ENCODE measurements at places on chromosomes 2 and 18.

- DNase-seq: no peak
Measured at GRCh38 chr2:15049096-15049993, 416.8 kb downstream of the LRATD1 start.

DNA sequence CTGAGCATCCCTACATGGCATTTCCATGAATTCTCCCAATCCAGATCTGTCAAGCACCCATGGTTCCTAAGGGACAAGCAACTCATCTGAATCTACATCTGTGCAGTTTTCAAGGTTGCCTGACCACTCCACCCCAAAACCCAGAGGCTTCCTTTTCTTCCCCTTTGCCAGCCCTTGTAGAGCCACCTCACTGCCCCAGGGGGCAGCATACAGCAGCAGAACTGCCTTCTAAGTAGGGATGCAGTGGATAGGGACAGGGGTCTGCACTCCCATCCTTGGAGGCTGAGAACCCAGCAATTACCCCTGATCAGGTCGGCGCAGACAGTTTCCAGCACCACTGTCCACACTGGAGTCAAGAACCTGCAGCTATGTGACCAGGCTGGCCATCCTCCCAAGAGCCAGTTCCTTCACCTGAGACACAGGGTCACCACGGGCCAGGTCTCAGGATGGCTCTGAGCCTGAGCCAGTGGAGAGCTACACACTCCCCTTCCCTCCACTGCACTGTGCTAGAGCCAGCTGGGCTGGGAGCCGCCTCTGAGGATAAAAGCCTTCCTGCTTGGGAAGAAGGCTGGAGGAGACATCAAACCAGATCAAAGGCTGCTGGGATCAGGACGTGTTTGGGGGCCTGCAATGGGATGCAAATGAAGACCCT is 283.1 kb downstream of the CELF4 start:
- no peak for DNase-seq

- no peak for DNase-seq
Measured at GRCh38 chr2:170365686-170366085, 187.7 kb downstream of the MYO3B start.

GRCh38 chr2:239725551-239725890 is 299.6 kb downstream of the NDUFA10 start:
- no peak for DNase-seq

DNA sequence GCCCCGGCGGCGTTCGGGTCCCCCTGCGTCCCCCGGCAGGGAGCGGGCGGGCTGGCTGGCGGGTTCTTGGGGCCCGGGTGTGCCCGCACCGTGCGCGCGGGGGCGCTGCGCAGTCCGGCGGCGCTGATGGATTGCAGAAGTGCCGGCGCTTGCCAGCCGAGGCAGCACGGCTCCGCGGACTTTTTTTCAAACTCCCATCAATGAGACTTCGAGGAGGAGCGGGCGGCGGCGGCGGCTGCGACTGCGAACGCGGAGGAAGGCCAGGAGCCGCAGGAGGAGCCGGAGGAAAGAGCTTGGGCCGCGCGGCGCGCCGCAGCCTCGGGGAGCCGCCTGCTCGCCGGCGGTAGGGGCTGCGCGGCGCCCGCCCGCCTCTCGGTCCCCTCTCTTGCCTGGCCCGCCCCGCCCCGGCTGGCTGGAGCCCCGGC is at the start of gene GLI2:
Gene GLI2, plus strand, starts transcription at position 123 of the 425 bp plus-strand sequence. CDS start 61,453 bp downstream, outside the sequence.
- peak; percentile 65 for DNase-seq

- DNase-seq: no peak
Measured at GRCh38 chr2:161096336-161096735, 63.9 kb upstream of the TANK start.

- DNase-seq: no peak
Measured at GRCh38 chr2:19873014-19873413, 28.8 kb downstream of the TTC32 start.

DNA sequence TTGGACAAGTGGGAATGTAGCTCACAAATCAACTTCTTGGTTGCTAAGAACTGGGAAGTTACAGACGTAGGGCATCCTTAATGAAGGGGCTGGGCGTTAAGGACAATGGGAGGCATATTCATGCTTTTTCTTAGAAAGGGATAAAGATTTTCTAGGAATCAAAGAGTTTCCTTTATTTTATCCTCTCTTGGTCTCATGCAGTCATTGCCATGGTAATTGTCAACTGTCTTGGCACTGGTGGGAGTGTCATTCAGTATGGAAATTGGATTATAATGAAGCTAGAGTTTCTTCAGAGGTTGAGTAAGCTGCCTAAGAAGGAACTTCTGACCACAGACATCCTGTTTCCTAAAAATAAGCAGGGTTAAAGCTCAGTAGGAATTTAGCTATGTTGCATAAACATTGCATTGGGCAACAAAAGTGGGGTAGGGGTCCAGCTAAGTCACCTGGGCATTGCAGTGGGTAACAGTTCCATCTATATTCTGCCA is 114.0 kb downstream of the LYPD6B start:
- no peak for DNase-seq

DNA sequence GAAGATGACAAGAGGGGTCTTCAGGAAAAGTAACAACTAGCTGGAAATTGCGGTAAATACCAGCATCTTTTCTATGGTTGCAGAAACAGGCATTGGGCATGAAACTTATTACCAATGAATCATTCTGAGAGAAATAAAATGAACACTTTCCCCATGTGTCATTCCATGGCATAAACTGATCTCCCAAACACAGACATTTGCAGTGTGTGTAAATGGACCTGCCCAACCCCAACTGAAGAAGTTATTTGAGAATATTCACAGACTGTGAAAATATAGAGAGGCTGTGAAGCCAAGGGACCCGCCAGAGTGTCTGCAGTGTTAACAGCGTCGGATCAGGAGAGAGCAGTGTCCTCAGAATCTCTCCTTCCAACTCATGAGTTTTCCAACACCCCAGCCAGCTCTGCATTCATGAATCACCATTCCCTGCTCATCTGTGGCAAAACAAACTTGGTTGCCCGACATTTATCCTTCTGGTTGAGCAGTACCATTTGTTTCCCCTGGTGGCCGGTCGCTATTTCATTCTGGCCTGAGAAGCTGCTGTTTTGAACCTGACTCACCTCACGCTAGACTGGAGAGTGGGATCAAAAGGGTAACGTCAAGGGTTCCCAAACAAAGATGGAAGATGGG is 238.4 kb downstream of the PID1 start:
- no peak for DNase-seq

DNA sequence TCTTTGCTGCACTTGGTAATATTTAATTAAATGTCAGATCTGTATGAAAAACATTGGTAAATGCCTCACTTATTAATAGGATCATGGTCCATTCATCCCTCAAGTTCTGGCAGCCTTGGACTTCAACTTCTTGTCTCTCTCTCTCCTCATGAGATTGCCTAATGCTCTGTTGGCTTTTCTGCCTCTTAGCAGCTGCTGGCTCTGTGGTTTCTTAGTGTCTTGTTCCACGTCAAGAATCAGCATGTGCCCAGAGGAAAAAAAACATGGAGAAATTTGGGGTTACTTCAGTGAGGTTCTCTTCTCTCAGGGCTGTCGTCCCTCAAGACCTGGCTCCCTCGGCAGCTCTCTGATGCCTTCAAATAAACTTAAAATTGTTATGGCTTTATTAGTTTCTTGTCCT is 75.4 kb downstream of the TAF4B start:
- DNase-seq: no peak

GRCh38 chr2:25561136-25561850 is 112.1 kb downstream of the DTNB start:
- no peak for DNase-seq

DNA sequence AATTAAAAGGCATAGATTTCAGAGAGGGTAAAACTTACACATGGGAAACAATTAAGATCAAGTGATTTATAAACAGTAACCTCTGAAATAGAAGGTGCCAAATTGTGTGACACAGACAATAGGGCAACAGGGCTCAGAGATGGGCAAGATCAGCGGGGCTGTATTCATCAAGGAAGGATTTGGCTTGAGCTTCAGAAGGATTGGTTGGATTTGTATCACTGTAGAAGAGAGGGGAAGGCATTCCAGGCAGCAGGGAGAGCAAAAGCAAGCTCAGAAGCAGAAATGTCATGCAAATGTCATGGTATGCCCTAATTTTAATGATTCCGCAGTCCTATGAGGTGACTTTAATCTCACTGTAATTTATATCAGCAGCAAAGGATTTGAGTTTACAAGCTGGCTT is 415.0 kb upstream of the NRP2 start:
- no peak for DNase-seq

DNA sequence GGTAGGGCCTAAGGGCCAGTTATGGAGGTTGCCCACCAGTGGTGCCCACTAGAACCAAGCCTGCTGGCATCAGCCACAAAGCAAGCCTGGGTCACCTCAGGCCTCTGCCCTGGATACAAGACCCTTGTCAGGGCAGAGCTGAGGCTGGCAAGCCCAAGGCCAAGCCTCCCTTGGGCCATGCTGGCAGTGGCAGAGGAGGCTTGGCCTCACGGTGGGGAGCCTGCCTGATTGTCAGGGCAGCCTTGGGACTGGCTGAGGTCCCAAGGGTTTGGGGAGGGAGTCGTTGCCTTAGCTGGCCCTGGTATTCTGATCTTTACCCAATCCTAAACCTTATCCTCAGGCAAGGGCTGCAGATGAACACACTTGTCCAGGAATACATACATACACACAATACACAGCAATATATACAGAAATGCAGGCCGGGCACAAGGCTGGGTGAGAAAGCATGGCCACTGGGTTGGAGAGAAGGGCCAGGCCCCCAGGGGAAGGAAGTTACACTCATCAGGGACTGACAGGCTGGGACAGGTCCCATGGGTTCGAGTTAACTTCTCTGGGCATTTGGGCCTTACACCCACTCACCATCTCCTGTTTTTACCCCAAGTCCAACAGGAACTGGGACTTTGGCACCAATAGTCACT is 21.0 kb downstream of the CCT7 start:
- DNase-seq: no peak

DNA sequence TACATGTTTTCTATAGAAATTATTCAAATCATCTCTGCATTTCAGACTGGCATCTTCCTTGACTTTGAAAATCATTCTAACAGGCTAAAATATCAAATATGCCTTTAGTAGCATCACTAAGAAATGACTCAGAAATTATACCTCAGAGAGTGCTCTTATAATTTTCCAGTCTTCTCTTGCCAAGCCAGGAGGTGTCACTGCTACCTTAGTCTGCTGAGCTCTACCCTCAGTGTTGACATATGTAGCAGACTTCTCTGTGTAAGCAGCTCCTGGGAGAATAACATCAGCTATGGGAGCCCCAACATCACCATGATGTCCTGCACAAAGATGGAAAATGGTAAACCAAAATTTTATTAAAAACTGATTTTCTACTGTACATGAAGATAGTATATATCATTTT is 31.6 kb downstream of the NDUFS1 start:
- DNase-seq: no peak

DNA sequence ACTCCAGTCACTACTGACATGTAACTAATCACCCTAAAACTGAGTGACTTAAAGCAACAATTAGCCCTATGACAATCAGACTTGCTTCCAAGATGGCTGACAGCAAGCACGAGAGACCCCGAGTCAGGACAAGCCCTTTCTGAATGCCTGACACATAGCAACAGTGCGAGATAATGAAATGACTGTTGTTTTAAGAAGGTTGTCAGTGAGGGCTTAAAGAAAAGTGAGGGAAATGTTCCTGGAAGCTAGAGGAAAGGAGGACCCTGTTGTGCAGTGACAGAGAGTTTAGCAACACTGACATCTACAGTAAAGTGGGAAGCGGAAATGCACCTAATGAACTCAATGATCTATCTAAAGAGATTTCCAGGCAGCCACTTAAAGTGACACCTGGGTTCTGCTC is 163.1 kb downstream of the STK39 start:
- no peak for DNase-seq

GRCh38 chr2:36650031-36650829 is 46.3 kb upstream of the VIT start:
- DNase-seq: no peak

GRCh38 chr18:77014538-77014937 is 118.0 kb downstream of the MBP start:
- no peak for DNase-seq

DNA sequence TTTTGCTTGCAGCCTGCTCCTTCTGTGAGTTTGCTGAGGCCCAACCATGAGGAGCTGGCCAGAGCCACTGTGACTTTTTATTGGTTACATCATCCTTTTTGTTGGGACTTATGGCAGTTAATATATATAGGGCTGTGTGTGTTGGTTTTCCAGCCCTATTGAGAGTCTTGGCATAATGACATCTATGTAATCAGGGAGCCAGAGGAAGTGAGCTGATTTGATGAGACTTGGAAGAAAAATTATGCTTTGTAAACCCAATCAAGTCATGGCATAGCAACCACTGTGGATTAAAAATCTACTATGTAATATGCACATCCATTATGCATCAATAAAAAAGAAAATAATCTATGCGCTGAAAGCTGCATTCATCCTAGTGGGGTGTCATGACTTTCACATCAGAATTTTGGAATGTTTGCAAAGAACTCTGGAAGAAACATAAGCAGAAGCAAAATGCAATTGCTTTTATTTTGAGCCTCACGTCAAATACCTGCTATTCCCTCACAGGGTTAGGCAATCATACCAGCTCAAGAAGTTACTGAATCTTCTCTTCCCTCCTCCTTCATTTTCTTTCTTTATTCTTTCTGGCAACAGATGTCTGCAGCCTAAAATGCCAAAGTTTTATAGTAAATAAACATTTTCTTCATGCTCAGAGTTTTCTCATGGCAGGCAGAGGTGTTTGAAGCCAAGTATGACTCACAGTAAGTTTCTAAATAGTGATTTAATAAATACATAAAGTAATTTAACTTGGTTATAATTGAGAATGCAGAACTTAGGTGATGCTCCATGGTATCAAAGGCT is 308.5 kb downstream of the KCNS3 start:
- no peak for DNase-seq

DNA sequence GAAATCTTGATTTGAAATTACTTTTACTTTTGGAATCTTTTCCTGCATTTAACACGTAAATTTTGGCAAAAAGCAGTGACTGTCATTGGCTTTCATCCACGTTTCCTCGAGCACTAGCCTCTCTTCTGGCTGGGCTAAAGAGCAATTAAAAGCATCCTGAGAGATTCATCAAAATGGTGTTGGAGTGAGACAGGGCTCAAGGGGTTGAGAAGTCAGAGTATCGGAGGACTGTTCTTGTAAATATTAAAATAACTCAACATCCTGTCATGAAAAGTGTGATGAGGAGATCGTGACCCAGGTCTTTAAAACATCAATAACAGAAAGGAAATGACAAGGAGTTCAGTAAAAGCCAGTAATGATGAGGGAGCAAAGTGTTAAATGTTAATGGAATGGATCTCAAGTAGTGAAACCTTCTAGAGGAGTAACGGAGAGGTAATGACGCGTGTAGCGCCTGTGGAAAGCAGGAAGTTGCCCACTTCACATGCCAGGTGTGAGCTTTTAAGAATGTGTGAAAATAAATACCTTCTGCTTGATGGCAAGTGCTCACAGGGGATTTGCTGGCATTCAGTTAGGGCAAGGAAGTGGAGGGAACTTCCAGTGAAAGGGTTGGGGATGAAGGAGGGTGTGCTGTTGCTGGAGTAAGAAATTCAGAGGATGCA is 754.4 kb downstream of the ADCYAP1 start:
- DNase-seq: no peak

- no peak for DNase-seq
Measured at GRCh38 chr18:9894454-9895068, 8.8 kb downstream of the TXNDC2 start.

DNA sequence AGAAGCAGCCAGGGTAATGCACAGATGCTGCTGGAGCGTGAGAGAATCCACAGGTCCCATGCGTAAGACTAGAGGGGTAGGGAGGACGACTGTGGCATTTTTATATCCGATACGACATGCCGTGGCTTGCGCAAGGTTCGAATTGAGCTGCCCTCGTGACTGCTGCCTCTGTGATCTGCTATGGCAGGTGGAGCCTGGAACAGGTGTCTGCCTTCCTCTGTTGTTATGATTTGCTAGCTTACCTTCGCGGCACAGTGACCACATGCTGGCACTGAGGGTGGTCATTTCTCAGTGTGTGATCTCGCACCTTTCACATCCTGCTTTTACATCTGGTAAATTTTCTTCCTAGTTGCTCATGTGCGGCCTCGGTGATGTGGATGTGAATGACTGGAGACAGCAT is 240.2 kb downstream of the ALPK2 start:
- no peak for DNase-seq

All from left renal cortex interstitium (tissue), 4 donors.